ENCODE measurements at places on chromosomes 11 and 22.
A peak's percentile ranks its signal among the peaks of the same experiment; 100 is the strongest.

DNA sequence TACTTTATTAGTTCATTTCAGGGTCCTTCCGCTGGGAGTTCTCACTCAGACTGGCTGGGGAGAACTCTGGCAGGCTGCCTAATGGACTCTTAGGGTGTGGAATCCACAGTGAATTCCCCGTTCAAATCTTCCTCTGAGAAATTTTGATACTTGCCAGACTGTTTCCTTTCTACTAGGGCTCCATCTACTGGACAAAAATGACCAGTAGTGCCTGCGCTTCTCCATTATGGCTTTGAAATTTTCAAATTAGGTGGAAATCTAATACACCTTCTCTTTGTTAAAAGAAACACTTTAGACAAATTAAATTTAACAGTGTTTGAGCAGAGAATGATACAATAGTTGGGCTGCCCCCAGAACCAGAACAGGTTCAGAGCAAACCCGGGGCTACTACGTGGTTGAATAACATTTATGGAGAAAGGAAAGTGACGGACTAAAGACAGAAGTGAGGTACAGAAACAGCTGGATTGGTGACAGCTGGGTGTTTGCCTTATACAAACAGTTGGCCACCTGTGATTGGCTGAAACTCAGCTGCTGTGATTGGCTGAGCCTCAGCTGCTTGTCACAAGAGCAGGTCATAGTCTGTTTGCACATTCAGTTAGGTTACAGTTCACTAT lies 52.9 kb upstream of the FDX1 start:
- peak; percentile 71 for DNase-seq

DNA sequence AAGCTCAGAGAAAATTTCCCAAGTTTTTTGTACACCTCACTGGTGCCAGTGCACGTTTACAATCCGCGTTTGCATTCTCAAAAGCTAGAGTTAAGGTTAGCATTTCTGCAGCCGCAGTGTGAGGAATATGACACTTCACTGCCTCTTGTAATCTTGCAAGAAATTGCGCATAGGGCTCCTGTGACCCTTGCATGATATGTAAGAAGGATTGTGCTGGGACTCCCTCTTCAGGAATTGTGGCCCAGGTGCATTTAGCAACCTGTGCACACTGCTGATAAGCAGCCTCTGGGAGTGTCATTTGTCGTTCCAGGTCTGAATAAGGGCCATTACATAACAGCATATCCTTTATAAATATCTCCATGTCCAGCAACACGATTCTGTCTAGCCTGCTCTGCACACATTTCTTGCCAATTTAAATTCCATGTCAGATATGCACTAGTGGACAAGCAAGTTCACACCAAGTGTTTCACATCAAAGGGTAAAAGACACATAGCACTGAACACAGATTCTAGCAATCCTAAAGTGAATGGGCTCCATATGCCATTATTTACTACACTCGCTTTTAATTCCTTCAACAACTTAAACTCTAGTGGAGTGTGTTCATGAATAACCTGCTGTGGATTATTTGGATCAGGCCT lies 69.2 kb upstream of the INCENP start:
- DNase-seq, result no peak

GRCh38 chr11:96162816-96163499 lies 180.0 kb downstream of the MAML2 start:
- no peak for DNase-seq

GRCh38 chr11:132937016-132937415 lies 595.3 kb downstream of the OPCML start:
- DNase-seq, result no peak

DNA sequence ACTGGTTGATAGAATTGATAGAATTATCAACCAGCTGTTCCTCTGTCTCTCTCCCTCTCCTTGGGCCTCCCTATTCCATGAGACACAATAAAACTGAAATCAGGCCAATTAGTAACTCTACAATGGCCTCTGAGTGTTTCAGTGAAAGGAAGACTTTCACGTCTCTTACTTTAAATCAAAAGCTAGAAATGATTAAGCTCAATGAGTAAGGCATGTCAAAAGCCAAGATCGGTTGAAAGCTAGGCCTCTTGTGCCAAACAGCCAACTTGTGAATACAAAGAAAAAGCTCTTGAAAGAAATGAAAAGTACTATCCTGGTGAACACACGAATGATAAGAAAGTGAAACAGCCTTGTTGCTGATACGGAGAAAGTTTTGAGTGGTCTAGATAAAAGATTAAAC lies 16.6 kb downstream of the PIH1D2 start:
- DNase-seq, result peak; percentile 72

DNA sequence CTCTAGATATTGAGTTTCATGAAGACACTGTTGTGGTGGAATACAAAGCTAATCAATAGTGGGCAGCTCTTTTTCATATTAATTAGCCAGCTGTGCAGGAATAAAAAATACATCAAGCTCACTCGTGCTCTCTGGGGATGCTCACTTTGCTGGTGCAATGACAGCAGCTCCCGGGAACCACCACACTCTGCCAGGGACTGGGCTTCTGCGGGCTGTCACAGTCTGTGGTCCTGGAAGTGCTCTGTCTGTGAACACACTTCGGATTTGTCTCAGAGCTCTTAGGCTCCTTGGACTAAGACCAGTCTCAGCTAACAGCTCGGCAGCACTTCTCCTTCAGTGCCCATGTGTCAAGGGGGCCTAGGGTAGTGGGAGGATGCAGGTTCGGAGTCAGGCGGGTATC lies 393.5 kb downstream of the TENM4 start:
- DNase-seq, result no peak

- DNase-seq, result no peak
Observed at GRCh38 chr11:102836290-102836875, 7.0 kb downstream of the MMP3 start.

DNA sequence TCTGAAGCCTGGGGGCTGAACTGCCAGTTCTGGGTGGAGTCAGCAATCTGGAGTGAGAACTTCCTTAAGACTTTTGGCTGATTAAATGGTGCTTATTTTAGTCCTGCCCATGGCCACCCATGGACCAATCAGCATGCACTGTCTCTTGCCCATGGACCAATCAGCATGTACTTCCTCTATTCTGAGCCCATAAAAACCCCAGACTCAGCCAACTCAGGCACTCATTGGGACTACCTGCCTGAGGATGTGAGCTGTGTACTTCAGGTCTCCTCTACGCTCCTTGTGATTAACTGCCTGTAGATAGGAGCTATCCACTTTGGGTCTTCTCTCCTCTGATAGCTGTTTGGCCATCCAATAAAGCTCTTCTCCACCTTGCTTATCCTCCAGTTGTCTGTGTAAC lies 342.3 kb upstream of the CCDC179 start:
- no peak for DNase-seq

GRCh38 chr22:40499209-40499623 lies 128.8 kb downstream of the SGSM3 start:
- DNase-seq, result peak; percentile 46

GRCh38 chr11:119175493-119176077 lies 7.1 kb downstream of the NLRX1 start:
- peak; percentile 26 for DNase-seq

GRCh38 chr11:26778000-26778757 lies 56.3 kb upstream of the SLC5A12 start:
- DNase-seq, result no peak

DNA sequence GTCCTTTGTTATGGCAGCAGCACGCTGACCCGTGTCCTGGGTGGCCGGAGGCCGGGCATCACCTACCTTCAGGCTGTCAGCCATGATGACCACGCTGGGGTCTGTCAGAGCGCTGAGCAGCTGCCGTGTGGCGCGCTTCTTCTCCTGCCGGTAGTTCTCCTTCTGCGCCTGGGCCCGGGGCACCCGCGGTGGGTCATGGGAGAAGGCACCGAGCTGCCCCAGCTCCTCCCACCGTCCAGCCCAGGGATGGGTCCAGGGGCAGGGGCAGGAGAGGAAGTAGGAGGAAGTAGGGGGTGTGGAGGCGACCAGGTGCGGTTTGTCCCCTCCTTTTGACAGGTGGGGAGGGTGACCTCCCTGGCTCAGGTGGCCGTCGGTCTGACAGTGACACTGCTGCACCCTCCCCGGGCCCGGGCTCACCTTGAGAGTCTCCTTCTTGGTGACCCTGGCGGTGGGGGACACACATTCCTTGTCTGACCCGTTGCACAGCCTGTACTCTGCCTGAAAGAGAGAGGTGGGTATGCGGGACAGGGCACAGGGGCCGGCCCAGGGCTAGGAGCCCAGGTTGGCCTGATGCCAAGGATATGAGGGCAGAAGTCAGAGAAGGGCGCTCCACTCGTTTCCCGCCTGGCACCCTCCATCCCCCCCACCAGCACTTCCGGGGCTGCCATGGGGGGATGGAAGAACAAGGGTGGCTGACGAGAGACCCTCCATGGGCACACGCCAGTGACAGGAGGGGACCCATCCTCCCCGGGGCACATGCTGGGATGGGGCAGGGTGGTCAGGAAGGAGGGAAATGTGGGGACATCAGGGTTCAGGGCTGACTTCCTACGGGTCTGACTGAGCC lies 43.0 kb downstream of the OSBPL5 start:
- no peak for DNase-seq

DNA sequence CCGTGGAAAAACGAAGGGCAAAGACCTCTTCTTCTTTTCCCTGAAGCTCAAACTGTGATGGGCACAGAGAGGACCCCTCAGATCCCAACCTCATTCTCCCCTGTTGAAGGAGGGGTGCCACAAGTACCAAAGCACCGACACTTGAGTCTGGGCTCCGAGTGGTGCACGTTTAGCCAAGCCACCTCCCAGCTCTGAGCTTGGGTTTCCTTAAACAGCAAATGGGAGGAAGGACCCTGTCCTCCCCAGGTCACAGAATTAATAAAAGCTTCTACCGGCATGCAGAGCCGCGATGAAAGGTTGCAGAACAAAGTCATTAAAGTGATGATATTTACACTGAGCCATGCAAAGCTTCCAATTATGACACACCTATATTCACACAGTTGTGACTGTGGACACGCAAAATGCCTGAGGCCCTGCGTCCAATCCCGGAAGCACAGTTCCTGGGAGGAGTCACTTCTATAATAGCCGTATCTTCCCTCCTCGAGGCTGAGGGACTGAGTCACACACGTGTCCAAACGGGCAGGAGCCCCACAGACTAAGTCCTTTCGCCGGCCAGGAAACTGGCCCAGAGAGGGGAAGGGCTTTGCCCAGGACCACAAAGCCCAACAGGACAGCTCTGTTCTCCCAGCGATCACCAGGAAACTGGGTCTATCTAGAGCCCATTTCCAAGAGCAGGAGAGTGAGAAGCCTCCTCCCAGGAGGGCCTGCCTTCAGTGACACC lies 922 bp upstream of the CSNK1E start:
- no peak for DNase-seq
